ENCODE measurements at places on chromosomes 7 and 10.
A peak's percentile ranks its signal among the peaks of the same experiment; 100 is the strongest.

- no peak for DNase-seq
Observed at GRCh38 chr10:131862548-131862947, 38.3 kb upstream of the PPP2R2D start.

DNA sequence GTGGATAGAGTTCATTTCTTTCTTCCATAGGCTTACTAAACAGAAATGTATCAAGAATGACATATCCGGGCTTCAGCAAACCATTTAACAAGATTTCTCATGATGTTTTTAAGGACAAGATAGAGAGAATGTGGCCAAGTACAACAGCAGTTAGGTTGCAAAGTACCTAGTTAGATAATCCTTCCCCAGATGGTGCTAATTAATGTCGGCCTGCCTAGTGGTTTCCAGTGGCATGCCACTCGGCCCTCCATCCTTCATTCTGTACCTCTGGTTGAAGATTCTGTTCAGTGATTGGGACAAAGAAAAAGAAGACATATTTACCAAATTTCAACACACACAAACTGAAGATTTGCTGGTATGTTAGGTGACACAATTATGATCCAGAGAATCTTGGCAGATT, 212.1 kb downstream of the MACC1 start:
- DNase-seq = no peak

GRCh38 chr10:22244001-22244400, 26.2 kb upstream of the EBLN1 start:
- peak; percentile 49 for DNase-seq

GRCh38 chr10:96585736-96586418, 935 bp downstream of the TM9SF3 start:
- DNase-seq = no peak

- DNase-seq = no peak
Observed at GRCh38 chr10:116278846-116279245, 5.8 kb upstream of the GFRA1 start.

- no peak for DNase-seq
Observed at GRCh38 chr10:11403116-11403515, 208.3 kb downstream of the USP6NL start.

- no peak for DNase-seq
Observed at GRCh38 chr7:96614154-96614867, 95.3 kb downstream of the SEM1 start.

- DNase-seq = no peak
Observed at GRCh38 chr7:128713794-128714193, 25.4 kb upstream of the CALU start.

DNA sequence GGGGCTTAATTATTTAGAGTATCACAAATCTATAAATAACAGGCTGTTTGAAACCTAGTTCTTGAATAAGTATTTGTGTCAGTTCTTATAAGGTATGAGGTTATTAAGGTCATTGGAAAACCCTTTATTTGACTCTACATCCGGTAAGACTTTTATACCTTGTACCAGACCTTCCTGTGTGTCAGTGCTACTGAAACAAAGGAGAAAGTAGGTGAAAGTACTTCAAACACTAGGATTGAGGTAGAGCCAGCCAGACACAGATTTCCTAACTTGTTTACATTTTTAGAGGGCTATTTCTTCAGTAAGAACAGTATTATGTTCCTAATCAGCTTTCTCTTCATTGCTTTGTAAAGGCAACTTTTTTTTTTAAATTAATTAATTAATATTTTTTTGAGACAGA, 93.9 kb downstream of the ZNRF2 start:
- no peak for DNase-seq

- no peak for DNase-seq
Observed at GRCh38 chr7:73983437-73984164, 44.4 kb upstream of the ELN start.

DNA sequence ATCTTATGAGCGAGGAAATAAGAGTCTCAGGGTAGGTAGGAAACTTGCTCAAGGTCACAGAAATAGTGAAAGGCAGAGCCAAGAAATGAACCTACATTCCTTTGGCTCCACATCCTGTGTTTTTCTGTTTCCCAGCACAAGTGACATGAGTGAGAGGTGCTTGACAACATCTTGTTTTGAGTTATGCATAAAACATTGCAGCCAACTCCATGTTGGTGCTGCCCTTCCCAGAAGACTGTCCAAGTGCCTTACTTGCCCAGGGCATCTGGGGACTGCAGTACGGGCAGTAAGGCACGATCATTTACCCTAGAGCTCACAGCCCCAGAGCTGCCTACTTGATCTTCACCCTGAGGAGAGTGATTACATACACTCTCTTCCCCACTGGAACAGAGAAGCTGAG, 148.8 kb downstream of the NOC3L start:
- no peak for DNase-seq

All from WTC11 (cell line).